ENCODE measurements at places on chromosomes 1 and 21. TPM values are rescaled to one million over a fixed set of nuclear protein-coding genes. Genes with fewer than 3 reads are reported as not detected.

DNA sequence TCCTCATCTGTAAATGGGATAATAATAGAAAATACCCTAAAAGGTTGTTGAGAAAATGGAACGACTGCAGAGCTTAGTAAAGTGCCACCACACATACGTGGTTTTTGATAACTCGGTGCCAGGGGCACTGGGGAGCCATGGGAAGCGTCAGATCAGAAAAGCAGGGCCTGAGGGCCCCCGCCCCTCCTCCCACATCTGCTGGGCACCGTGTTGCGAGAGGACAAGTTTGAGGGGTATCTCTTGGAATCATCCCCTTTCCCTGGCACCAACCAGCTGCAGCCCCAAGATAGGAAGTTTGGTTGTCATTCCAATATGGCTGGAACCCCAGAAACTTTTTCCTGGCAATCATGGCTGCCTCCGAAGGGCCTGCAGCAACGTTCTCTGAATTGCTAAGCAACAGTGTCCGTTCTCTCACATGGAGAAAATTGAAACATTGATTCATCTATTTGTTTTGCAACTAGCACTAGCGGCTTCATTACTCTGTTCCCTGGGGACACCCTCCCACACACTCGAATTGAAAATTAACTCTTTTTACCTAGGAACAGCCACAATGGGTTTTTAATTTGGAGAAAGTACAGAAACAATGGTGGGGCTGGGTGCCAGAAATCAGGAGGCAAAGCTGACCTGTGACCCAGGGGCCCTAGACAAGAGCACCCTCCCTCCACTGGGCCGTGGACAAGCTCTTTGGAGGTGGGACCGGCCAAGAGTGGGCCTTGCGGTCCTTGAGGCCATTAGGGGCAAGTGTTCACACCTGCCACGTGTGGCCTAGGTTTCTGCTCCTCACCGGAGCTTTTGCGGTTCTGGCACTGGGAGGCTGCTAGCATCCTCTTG, 190.0 kb upstream of the VAMP3 start:
- no peak for DNase-seq

GRCh38 chr1:43134068-43134467, 38.0 kb downstream of the EBNA1BP2 start:
- DNase-seq = no peak

DNA sequence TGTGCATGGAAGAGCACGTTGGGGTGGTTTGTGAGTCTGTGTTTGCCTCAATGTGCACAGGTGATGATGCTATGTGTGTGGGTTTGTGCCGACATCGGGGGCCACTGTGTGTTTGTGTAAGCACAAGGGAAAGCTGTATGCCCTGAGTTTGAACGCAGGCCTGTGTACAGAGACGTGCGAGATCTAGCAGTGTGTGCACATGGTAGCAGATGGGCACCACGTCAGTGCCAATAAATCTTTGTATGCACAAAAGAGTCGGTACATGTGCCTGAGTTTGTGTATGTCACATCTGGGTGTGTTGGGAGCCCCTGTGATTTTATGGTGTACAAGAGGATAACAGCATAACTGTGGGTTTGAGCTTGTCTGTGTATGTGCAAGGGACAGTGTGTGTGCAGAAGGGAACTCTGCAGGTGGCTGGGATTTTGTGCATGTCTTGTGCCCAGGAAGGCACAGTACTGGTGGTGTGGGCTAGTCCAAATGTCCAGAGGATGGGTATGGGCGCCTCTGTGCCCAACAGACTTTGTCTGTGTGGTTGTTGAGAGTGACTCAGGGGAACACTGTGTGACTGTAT, 32.0 kb upstream of the WASF2 start:
- DNase-seq = no peak

DNA sequence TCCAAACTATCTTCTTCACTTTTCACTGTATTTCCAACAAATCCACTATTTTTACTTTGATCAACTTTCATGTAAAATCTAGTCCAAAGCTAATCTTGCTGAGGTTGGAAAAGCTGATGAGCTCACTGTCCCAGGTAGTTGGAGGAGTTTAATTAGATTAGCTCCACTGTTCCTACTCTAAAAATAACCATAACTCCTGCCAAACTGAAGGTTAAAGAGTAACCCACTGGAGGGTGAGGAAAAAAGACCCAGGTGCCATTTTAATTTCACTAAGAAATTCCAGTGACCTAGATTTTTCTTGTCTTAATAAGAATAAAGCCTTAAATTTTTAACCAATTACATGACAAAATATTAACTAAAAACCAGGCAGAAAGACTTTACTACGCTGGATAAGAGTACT, 15.3 kb downstream of the DCAF8 start:
- no peak for DNase-seq

GRCh38 chr1:226520640-226521355, 27.8 kb upstream of the STUM start:
- DNase-seq = no peak

- DNase-seq = no peak
Measured at GRCh38 chr1:215497528-215497927, 69.6 kb upstream of the KCTD3 start.

DNA sequence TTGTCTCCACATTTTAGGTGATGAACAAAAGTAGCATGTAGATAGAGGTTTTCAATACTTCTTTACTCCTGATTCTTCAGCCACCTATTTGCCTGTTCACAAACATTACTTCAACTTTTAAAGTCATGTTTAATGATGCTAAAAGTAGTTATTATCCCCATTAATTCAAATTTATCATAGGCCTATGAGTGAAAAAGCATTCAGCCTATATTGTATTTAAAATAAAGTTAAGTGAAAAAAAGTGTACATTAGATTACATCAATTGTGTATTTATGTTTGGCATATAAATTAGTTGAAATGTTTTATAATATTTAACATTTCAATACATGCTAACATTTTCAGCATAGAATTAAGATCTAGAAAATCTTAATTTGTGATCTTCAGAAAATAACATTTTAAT, 10.5 kb downstream of the CDKN2C start:
- DNase-seq = no peak

- DNase-seq = no peak
Measured at GRCh38 chr1:39928809-39929587, 25.9 kb upstream of the MFSD2A start.

- DNase-seq = no peak
Measured at GRCh38 chr1:156658496-156658895, 16.6 kb downstream of the BCAN start.

DNA sequence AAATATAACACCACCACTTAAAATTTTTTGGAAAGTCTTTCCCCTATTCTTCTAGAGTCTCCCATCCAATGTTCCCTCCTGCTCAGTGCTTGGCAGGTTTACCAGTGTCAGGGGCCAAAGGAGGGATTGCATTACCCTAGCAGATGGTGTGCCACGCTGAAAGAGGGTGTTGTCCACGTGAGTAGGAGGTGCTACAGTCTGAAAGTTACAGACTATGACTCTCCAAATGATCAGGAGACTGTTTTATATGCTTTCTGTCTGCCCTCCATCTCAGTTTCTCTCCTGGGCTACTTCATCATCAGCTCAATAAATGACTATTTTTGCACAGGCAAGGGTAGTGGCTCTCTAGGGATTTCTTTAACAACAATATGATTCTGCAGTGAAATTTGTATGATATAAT, 31.3 kb upstream of the ANGPTL7 start:
- DNase-seq = no peak

DNA sequence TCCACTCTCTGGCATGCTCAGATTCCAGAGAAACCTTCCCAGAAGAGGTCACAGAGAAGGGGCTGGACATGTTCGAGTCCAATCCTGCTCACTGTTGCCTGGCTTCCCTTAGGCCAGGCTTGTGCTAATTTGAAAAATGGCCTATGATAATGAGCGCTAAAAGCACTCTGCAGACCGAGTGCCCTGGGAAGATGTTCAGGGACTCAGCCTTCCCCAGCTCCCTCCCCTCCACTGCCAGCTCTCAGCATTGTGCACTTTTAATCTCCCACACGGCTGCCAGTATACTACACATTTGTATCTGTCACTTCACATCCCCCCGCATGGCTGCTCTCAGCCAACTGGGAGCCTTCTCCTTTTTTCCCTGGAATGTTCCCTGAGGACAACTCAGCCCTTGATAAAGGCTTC, 24.1 kb downstream of the FAM163A start:
- DNase-seq = no peak

DNA sequence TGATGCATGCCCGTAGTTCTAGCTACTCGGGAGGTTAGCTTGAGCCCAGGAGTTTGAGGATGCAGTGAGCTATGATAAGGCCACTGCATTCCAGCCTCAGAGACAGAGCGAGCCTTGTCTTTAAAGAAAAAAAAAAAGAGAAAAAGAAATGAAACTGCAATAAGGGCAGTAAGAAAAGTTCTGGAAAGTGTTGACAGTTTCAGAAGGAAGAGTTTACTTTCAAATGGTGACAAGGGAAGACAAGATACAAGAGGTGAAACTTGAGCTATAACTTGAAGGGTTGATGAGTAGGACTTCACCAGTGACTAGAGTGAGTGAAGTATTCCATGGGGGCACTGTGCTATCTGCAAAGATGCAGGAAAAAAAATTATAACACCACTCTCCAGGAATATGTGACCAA, 125.0 kb downstream of the AKT3 start:
- DNase-seq = no peak

GRCh38 chr1:21338573-21339355, 48.5 kb upstream of the ECE1 start:
- no peak for DNase-seq

SLFNL1 gene
- 0.82 TPM for polyA plus RNA-seq

ZCCHC17 gene
- polyA plus RNA-seq = 35.4 TPM

Data from thymus (tissue), 14 donors.